Gastroesophageal sphincter (tissue), 4 donors: ENCODE measurements at places on chromosomes 11 and 22.

DNA sequence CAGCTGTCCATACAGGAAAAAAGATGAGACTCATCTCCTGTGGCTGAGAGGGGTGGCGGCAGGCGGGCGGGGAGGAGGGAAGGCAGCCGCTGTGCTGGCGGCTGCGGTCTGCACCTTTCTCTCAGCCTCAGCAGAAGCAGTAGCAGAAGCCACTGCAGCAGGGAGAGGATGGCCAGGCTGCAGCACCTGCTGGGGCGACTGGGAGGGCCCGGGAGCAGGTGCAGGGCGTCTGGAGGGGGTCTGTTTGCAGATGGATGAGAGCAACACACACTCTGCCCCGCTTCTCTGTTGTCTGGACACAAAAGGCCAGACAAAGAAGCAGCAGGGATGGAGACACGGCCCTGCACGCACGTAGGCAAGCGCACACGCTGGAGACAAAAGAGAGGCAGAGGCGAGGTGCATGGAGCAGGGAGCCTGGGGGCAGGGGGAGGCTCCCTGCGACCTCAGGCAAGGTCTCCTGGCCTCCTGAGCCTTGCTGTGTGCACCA, 9.3 kb upstream of the MIAT start:
- no peak for ATAC-seq

- ATAC-seq, result no peak
Measured at GRCh38 chr11:117829369-117829725, 4.8 kb upstream of the FXYD2 start.

DNA sequence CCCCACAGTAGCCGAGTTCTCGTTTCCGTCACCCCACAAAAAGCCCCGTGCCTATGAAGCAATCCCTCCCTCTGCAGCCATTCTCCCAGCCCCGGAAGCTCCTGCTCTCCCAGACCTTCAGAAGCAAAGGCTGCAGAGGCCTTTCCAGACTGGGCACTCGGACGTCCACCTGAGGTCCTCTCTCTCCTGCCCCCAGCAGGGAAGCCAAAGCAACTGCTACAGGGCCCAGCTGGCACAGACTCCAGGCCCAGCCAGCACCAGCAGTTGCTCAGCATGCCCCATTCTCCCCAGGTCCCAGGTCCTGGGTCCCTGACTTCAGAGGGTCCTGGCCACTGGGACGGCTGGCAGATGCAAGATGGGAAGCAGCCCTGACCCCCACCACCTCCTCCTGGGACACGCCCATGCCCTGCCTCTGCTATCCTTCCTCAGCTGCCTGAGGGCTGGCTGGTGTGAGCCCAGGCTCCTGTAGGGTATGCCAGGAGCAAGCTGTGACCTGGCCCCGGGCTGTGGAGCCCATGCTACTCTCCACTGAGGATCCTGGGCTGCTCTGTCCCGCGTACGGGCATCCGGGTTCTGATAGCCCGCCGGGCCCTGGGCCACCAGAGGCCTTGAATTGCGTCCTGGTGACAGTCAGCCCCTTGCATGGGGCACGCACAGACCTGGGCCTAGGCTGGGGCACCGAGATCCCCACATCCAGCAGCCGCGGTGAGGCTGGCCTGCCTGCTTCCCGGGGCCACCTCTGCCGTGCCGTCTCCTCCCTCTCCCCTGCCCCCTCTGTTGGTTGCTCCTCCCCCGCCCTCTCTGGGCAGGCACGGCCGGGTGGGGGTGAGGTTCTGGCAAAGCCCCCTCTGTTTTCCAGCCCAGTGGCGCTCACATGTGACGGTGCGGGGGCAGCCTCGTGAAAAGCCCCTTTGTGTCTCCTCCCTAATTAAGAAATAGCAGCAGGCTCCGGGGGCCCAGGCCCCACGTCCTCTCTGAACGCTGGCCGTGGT, 1310.3 kb downstream of the BRD1 start:
- no peak for ATAC-seq

DNA sequence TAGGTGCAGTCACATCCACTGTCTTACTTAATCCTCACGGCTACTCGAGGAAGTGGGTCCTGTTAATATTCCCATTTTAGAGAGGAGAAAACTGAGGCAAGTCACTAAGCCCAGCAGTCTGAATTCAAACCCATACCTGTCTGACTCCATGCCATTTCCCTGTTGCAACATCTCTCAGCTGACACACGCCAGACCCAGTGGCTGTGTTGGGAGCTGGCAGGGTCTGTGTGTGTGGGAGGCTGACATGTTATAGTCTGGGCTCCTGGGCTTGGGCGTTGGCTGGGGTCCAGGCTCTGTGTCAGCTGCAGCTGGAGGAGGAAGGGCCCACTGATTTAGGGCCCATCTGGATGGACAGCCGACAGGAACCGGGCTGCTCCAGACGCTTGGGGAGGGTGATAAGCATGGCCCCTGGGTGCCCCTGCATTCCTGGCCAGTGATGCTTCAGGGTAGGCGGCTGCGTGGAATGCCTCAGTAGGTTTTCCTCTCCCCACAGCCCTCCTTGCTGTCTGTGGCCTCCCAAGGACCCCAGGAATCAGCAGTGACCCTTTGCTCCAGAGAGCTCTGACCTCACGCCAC, 562.5 kb downstream of the MN1 start:
- ATAC-seq, result peak; percentile 54

DNA sequence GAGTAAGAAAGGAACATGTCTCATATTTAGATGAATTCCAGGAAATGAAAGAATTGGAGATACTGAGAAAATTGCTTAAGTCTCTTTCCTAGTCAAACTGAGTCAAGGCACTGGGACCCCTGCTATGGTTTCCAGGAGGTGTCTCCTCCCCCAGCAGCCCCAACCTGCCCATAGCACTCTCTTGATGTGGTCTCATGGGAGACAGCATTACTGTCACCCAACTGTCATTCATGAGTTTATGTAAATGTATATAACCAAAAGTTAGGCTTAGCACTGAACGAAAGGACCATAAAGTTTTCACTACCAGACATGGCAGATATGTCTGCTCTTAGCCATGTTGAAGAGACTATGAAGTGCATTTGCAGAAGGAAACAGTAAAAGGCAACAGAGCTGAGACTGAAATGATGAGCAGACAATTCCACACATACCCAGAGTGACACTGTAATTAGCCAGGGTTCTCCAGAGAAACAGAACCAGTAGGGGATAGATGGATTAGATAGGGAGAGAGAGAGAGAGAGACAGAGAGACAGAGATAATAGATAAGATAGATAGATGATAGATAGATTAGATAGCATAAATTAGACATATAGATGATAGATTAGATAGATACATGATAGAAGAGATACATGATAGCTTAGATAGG, 328.1 kb downstream of the BRD1 start:
- no peak for ATAC-seq

- peak; percentile 80 for ATAC-seq
Measured at GRCh38 chr22:39253435-39254070, 8.8 kb upstream of the PDGFB start.

DNA sequence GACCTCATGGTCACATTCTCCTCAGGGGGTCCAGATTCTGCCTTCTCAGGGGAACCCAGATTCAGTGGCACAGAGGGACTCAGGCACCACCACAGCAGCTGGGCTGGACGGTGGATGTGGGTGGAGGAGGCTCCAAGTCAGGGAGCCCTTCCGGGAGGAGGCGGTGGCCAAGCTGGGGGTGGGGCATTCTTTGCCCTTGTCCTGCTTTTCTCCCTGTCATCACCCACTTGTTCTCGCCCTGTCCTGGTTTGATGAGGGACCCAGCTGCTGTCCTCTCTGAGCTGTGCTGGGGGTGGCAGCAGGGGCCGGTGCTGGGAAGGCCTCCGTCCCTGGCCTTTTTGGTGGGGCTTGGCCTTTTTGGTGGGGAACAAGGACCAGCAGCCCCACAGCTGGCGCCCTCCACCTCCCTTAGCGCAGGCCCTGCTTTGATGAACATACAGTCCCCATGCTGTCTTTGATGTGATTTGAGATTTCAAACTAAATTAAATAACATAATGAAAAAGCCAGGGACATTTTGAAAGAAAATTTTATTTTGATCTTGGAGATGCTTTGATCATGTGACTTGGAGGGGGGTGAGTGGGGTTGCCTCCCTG, 1168.2 kb downstream of the BRD1 start:
- ATAC-seq, result no peak

DNA sequence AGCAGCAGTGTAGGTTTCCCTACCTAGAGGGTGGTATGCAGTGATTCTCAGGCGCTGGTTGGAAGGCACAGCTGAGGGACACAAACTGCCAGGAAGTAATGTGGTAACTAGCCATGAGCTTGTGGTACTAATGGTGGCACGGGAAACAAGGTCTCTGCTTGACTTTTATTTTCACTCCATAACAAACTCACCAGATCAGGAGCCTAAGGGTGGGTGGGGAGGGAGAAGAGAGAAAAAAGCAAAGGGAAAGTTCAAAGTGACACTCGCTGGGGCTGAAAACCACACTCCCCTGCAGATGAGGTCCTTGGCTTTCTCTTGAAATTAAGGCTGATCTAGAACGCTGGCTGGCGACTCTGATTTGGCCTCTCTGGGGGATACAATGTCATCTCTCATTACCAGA, 22.0 kb downstream of the TRAF6 start:
- ATAC-seq, result no peak

DNA sequence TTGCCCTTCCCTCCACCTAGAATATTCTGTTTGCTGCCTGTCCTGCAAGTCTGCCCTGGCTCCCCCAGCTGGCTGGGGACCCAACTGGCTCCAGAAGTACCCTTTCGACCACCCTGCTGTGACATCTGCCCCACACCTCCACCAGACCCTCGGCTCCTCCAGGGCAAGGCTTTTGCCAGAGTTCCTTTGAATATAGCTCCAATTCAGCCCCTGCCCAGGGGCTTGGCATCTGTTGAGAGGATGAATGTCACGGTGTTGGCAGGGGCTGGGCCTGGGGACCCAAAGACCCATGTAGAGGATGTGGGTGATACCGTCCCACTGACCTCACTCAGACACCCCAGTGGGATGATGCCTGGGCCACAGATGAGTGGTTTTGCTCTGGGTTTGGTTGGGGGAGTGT, 4.0 kb downstream of the NLRP6 start:
- ATAC-seq, result no peak

DNA sequence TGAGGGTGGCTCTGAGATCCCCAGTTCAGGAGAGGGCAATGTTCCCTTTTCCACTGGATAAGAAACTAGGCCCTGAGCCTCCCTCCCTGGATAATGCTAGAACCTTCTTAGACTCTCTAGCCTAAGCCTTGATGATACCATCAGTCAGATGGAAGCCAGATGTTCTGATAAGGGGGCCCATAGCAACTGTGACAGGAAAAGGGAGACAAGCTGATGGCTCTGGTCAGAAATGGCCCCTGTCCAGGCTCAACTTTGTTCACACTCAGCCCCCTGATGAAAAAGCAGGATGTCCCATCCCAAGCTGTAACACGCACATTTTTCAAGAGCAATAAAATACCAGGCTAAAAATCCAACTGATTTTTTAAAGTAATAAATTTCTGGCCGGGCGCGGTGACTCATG, 7.2 kb upstream of the OAF start:
- ATAC-seq, result no peak

GRCh38 chr11:37171451-37171850, 573.4 kb upstream of the RAG2 start:
- ATAC-seq, result no peak

DNA sequence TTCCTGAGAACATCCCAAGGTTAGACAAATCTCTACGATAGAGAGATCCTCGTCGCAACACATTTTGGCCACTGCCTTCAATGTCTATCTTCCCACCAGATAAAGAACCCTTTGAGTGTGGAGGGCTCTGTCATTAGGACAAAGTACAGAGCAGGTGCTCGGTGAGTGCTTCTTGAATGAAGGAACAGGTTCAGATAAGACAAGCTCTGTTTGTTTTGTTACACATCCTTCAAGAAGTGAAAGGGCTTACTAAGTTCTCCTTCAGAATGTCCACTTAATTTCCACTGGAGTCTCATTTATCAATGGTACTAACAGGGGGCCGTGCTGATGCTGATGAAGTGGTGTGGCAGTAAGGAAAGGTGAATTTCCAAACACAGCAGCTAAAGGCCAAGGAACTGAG, 89.4 kb downstream of the SYN3 start:
- ATAC-seq, result no peak

DNA sequence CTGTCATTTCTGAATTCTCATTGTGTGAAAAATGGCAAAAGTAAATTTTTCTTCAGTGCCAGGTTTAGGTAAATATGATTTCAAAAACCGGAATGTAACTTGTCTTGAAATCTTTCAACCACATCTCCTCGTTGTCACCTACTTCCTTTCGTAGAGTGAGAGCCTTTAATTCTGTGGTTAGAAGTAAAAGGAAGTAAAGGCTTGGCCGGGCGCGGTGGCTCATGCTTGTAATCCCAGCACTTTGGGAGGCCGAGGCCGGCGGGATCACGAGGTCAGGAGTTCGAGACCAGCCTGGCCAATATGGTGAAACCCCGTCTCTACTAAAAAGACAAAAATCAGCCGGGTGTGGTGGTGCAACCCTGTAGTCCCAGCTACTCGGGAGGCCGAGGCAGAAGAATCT, 29.8 kb downstream of the SGSM3 start:
- no peak for ATAC-seq

DNA sequence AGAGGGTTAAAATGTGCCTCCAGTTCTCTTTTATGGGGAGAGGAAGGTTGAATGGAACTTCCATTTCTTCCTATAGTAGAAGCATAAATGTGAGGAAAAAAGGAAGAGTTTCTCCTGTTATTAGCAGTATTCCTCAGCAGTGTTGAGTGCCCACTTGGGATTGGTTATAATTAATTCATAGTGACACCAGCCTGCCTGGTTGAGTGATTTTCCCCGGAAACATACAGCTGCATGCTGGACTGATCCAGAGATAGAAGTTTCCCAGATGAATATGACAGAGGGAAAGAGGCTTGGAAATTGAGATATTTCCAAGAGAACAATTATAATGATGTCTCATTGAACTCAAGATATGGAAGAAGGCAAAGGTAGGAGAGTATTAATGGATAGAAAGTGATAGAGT, 28.3 kb downstream of the RAB39A start:
- no peak for ATAC-seq

GRCh38 chr11:35285471-35285870, 133.9 kb downstream of the SLC1A2 start:
- ATAC-seq, result no peak

GRCh38 chr11:14110629-14111028, 148.1 kb downstream of the SPON1 start:
- no peak for ATAC-seq

DNA sequence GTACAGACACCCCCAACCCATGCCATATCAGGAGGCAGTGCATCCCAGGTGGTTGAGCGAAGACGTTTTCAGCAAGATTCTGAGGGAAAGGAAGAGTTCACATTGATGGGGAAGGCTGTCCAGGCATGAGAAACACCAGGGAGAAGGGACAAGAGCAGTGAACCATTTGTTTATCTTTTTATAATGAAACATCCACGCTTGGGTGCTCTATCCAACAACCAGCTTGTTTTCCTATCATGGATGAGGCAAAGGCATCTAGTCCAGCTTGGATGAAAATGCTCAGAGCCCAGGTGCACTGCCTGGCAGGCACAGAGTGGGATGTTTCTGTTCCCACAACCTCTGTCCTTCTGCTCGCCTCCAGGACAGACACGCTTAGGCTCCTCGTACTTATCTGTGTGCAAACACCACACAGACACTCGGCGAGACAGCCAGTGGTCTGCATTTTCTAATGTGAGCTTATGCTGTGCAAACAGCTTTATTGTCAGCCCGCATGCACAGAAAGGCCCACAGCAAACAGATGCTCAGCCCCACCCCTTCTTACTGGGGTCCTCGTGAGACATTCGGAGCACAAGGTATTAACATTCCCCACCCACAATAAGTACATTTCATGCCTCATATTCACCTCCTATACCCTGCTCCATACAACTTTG, 45.4 kb upstream of the NTM start:
- no peak for ATAC-seq

- ATAC-seq, result no peak
Measured at GRCh38 chr11:75214411-75214821, 26.2 kb upstream of the TPBGL start.

GRCh38 chr11:27291954-27292636, 70.9 kb downstream of the CCDC34 start:
- no peak for ATAC-seq

- no peak for ATAC-seq
Measured at GRCh38 chr11:24421766-24422165, 75.1 kb upstream of the LUZP2 start.
